ENCODE measurements at places on chromosomes 12 and 14. TPM values are rescaled to one million over a fixed set of nuclear protein-coding genes. Genes with fewer than 3 reads are reported as not detected.

Gene OTOGL
- 0.54 TPM for polyA plus RNA-seq

DNA sequence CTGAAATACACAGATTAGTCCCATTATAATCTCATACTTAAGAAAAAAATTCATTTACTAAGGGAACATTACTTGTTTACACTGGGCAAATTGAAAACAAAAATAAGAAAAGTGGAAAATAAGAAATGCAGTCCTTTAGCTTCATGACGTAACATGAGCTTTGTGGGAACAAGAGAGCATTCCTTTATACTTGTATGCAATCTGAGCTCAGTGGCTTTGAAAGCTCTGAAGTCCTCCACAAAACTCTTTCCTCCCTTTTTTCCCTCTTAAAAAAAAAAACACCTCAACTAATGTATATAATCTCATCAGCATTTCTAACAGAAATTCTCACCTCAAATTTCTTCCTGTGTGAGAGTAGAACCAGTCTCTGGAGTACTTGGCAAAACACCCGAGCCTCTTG lies 76.9 kb upstream of the OTX2 start:
- no peak for DNase-seq

DNA sequence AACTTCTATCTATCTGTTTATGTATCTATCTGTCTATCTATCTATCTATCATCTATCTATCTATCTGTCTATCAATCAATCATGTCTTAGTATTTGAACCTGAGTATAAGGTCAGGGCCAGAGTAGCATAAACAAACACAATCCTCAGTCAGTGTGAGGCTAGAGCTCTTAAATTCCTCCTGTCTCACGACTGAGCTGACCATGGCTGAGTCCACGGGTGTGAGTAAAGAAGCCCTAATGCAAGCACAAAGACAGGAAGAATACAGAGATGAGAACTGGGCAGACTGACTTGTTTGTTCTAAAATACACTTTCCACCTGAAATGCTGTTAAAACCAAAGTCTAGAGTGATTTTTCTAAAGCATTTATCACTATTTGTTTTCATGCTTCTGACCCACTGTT lies 47.2 kb upstream of the STXBP6 start:
- no peak for DNase-seq

GRCh38 chr14:35331605-35332516 lies 39.7 kb downstream of the PSMA6 start:
- DNase-seq: no peak

DNA sequence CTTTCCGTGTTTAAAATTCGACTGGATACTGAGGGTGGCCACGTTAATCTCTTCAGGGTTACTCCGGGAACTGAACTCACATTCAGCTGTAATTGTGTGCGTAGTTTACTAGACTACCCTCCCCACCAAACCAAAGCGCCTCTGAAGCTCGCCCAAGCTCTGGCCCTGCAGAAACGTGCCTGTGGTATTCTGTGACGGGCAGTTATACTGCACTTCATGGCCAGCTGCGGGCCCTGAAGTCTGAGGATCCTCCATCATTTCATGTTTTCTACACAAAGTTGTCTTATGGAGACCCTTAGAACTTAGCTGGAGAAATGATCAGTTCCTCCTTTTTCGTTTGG lies 688 bp downstream of the ZNF26 start:
- DNase-seq: no peak

- peak; percentile 41 for DNase-seq
These were observed 113.3 kb downstream of the SMOC1 start for GRCh38 chr14:69992564-69992963.

GRCh38 chr14:75283833-75284563 lies 5.4 kb downstream of the FOS start:
- no peak for DNase-seq

GRCh38 chr14:59377991-59378601 lies 87.1 kb downstream of the GPR135 start:
- DNase-seq: no peak
